ENCODE measurements at places on chromosomes 12 and 14.
A peak's percentile ranks its signal among the peaks of the same experiment; 100 is the strongest.

DNA sequence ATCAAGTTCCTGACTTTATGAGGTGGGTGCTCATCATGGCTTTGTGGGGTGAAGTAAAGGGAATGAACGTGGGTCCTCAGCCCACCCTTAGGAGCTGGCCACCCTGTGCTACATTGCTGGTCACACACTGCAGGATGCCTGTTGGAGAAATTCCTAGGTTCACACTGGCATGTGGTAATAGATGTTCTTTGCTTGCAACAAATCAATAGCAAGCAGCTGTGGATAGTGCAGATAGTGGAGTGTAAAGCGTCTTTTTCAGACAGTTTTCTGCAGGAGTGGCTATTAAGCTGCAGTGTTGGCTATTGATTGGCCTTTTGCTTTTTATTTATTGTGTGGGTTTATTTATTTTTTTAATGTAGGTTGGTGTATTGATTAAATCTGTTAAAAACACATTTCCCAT lies 822.7 kb downstream of the NRXN3 start:
- DNase-seq = no peak

- peak; percentile 69 for DNase-seq
These were observed 93.9 kb downstream of the KSR2 start for GRCh38 chr12:117874842-117875434.

- DNase-seq = no peak
These were observed 158.0 kb downstream of the EPS8 start for GRCh38 chr12:15631007-15631715.

- DNase-seq = no peak
These were observed 100.7 kb downstream of the APAF1 start for GRCh38 chr12:98745578-98746391.

Data from NCI-H1092 (cell line).